A172 (cell line): ENCODE measurements at places on chromosomes 16 and 17.

DNA sequence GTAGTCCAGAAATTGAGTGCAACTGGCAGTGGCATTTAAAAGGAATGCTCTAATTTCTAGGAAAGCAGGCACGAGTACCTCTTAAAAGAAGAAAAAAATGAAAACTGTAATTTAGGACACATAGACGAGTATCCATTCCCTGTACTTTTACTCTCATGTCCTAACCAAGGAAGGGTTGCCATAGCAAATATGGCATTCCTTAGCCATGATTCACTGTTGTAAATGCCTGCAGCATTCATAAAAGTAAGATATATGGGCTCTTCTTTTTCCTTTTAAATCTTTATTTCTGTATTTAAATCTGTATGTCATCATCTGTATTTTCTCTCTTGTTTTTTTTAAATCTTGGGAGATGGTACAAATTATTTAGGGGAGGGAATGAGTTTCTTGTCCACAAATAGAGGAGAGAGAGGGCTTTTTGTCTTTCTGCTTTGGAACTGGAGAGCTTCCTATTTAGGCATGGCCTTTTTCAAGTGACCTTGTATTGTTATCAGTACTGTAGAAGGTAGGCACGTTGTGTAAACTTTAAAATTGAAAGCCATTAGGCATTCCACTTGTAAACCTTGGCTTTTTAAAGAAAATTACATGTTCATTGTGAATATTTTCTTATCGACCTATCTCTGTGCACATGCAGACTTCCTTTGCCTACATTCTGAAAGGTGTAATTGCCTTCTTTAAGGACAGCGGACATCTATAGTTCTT lies 50.0 kb downstream of the TENT4B start:
- peak; percentile 89 for DNase-seq

DNA sequence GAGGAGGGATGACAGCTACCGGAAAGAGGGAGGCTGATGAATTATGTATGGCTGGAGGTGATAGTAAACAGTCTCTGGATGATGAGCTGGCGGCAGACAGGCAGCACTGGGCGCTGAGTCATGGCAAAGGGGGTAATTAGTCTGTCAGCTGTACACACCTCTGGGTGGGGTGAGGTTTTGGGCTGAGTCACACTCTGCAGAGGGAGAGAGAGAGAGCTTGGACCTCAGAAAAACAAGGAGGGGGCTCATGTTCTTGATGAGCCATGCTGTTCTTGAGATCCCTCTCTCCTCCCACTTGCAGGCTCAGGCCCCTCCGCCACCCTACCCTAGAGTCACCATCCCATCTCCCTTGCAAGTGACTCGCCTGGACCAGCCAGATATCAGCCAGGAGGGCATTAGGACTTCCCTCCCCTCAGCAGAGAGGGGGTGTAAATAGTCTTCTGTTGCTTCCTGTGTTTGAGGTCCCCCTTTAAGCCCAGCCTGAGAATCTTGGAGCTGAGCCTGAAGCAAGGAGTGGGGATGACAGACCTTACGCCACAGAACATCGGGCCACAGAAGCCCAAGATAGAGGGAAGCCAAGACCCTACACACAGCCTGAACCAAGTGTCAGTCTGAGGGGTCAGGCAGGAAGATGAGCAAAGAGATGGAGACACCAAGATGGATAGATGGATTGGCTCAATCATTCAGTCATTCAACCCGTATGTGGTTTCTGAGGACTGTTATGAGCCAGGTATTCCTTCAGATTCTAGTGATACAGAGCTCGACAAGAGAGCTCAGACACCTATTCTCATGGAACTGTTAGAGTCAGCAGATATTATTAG lies 383.2 kb upstream of the CCL2 start:
- peak; percentile 99 for DNase-seq

DNA sequence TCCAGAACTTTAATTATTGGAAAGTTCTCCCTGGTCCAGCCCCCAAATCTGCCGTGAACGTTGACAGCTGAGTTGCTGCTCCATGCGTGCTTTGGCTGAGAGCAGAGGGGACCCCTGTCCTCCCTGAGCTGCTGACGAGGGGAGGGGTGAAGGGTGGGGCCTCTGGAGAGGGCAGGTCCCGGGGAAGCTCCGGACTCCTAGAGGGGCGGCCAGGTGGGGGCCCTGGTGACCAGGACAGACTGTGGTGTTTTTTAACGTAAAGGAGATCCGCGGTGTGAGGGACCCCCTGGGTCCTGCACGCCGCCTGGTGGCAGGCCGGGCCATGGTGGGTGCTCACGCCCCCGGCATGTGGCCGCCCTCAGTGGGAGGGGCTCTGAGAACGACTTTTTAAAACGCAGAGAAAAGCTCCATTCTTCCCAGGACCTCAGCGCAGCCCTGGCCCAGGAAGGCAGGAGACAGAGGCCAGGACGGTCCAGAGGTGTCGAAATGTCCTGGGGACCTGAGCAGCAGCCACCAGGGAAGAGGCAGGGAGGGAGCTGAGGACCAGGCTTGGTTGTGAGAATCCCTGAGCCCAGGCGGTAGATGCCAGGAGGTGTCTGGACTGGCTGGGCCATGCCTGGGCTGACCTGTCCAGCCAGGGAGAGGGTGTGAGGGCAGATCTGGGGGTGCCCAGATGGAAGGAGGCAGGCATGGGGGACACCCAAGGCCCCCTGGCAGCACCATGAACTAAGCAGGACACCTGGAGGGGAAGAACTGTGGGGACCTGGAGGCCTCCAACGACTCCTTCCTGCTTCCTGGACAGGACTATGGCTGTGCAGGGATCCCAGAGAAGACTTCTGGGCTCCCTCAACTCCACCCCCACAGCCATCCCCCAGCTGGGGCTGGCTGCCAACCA lies at the start of gene MC1R:
Gene MC1R, plus strand, starts transcription at position 410 of the 895 bp plus-strand sequence. Its CDS starts 397 bp downstream, at position 807.
- peak; percentile 46 for DNase-seq

- DNase-seq = no peak
Observed at GRCh38 chr16:66198641-66199040, 167.8 kb upstream of the CDH5 start.

- DNase-seq = peak; percentile 45
Observed at GRCh38 chr17:27506348-27507218, 50.3 kb downstream of the KSR1 start.

DNA sequence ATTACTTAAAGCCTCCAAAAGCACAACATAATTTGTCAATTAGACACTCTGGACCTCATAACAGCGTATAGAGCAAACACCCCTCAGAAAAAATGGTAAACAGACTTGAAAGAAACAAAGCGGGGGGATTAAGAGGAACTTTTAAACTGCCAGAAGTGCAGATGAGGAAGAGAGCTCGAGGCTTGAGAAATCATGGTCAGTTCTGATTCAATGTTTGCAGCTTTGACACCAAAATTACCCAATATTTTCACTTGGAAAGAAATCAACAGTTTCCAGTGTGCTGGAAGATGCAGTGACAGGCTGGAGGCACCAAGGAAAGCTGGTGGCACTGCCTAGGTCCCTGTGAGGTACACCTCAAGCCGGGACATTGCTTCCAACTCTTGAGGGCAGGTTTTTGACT lies 180.9 kb upstream of the TOX3 start:
- no peak for DNase-seq

DNA sequence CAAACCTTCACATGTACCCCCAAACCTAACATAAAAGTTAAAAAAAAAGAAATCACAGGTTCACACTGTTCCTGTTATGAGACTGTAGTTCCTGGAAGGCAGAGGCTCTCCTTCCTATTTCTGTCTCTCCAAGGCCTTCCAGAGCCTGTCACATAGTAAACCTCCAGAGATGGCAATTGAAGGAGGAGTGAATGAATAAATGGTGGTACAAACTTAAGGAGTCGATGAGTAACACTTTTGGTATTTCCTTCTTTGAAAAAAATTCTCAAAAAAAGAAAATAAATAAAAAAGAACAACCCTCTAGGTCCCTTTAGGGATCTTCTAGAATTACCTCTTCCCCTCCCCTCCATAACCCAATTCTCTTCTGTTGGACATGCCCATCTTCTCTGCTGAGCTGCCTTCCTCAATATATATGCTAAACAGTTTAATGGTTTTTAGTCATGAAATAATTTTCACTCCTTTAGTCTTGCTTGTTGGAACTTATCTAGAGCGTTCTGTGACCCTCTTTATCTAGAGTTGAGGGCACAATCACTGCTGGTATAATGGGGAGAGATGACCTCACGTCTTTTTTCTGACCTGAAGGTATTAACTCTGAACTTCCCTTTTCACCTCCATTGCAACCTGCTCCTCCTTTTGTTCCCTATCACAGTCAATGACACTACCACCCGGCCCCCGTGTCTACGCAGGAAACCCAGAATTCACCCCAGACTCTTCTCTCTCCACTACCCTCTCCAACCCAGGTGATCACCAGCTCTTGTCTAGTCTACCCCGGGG lies 1.7 kb upstream of the TAF15 start:
- peak; percentile 43 for DNase-seq

DNA sequence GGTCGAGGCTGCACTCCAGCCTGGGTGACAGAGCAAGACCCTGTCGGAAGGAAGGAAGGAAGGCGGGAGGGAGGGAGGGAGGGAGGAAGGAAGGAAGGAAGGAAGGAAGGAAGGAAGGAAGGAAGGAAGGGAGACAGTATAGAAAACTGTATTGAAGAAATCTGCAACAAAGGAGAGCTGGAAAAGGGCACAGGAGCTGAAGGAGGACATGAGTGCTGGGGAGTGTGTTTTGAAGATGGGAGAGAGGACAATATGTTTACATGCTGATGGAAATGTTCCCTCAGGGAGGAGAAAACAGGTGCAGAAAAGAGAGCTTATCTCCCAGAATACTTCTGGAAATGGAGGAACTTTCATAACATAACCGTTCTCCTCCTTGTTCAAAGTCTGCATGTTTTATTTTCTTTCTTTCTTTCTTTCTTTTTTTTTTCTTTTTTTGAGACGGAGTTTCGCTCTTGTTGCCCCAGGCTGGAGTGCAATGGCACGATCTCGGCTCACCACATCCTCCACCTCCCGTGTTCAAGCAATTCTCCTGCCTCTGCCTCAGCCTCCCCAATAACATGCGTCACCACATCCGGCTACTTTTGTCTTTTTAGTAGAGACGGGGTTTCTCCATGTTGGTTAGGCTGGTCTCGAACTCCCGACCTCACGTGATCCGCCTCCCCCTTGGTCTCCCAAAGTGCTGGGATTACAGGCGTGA lies 2.7 kb upstream of the HAP1 start:
- DNase-seq = no peak

DNA sequence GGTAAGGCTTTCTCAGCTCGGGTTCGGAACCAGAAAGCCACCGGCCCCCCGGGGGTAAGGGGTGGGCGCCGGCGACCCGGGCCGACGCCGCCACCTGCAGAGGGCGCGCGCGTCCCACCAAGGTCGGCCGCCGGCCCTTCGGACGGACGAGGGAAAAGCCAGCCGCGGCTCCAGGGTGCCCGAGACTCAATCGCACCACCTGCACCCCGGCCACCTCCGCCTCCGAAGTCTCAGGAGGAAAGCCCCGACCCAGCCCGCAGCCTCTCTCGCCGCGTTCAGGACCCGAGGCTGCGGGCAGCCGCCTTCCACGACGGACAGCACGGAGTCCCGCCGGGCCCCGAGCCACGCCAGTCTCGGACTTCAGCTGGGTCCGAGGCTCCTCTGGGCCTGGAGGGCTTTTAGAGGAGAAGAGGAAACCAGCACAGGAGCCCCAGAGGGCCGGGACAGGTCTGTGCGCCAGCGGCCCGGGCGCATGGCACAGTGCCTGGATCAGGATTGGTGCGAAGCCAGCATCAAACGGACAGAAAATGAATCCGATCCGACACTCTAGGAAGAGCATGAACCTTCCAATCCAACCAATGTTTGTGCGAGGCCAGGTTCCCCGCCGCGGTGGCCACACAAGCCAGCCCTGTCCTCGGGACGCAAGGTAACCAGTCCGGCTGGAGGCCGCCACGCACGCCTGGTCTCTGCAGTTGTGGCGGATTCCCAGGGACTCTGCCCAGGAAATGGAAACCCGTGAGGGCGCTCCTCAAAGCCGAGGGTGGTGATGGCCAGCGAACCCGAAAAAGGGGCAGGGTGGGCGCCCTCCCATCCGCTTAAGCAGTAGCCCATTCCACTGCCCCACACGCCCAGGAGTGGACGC lies 6.7 kb downstream of the CBX8 start:
- no peak for DNase-seq

- peak; percentile 38 for DNase-seq
Observed at GRCh38 chr16:68452176-68452575, 3.9 kb upstream of the SMPD3 start.

GRCh38 chr16:56268799-56269198 lies 77.5 kb downstream of the GNAO1 start:
- no peak for DNase-seq

DNA sequence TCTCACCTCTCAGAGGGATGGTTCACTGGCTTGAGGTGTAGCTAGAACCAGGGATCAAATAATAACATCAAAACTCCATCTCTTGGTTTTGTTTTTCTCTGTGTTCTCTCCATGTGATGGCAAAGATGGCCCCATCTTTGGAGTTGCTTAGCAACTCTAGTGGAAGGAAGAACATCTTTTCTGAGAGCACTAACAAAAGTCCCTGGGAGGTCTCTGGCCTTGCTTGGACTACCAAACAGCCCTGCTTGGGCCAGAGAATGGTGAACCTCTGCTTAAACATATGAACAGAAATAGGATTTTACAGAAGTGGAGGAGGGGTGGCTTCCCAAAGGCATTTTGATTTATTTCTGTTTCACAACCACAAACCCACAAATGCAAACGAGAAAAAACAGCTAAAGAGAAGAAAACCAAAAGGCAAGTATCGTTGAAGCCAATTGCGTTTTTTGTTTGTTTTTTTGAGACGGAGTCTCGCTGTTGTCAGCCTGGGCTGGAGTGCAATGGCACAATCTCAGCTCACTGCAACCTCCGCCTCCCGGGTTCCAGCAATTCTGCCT lies 13.2 kb downstream of the GABARAPL2 start:
- DNase-seq = no peak

- no peak for DNase-seq
Observed at GRCh38 chr16:85567101-85567866, 45.8 kb upstream of the GSE1 start.

GRCh38 chr16:69190598-69190997 lies 3.6 kb downstream of the SNTB2 start:
- DNase-seq = no peak

- no peak for DNase-seq
Observed at GRCh38 chr16:85188822-85189672, 76.8 kb upstream of the CIBAR2 start.

- DNase-seq = no peak
Observed at GRCh38 chr17:5122586-5123342, 6.9 kb downstream of the USP6 start.

DNA sequence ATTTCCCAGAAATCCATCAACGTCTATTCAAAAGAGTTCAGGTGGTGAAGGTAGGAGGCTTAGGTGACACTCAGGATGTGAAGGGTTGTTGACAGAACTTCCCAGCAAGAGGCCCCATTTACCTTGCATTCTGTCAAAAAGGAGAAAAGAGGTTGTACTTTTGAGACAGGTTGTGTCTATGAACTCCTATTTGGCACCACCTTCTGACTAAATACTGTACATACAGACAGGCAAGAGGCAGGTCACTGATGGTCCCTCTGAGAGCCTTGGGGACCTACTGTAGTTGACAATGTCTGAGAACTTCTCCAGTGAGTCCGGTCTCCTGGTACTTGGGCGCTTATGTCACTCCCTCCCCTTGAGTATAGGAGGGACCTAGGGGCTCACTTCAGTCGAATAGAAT lies 479.3 kb upstream of the ZFHX3 start:
- DNase-seq = no peak
